ENCODE measurements at places on chromosomes 16 and 17.

DNA sequence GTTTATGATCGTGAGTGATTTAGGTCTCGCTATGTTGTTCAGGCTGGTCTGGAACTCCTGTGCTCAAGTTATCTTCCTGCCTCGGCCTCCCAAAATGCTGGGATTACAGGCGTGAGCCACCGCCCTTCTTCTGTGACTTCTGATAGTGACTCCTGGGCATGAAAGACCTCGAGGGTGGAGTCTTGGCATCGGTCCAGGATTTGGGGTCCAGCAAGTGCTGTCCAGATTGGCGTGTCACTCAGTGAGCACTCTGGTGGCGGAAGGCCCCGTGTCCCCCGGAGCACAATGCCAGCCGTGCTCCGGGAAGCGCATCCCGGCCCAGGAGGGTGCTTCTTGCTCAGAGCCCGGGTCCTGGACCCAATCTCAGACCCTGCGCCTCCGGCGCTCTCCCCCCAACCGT is 6.8 kb downstream of the OR1F1 start:
- peaks cover 17% of the 10 kb centered on the region for H3K4me1 ChIP-seq
- peaks cover 28% of the 10 kb centered on the region for H3K36me3 ChIP-seq
- H3K4me3 ChIP-seq: no peak overlapping the region
- no peak overlapping the region for H3K27ac ChIP-seq
- peaks cover 48% of the 10 kb centered on the region for H3K27me3 ChIP-seq

DNA sequence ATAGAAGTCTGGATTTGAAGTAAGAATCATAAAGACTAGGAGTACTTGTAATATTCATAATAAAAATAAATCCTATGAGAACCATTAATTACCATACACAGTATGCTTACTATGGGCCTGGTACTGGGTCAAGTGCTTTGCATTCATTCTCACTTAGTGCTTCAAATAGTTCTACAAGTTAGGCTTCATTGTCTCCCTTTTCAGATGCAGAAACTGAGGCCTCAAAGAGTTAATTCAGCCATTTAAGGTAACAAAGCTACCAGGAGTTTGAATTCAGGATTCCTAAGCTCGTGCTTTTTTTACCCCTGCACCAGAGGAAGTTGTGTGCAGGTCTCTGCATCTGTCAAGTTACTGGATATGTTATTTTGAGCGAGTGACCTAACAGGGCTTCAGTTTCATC is 1098.4 kb upstream of the EEF2KMT start:
- H3K27me3 ChIP-seq: no peaks in the 10 kb centered on the region
- H3K27ac ChIP-seq: no peak overlapping the region
- no peak overlapping the region for H3K4me3 ChIP-seq

DNA sequence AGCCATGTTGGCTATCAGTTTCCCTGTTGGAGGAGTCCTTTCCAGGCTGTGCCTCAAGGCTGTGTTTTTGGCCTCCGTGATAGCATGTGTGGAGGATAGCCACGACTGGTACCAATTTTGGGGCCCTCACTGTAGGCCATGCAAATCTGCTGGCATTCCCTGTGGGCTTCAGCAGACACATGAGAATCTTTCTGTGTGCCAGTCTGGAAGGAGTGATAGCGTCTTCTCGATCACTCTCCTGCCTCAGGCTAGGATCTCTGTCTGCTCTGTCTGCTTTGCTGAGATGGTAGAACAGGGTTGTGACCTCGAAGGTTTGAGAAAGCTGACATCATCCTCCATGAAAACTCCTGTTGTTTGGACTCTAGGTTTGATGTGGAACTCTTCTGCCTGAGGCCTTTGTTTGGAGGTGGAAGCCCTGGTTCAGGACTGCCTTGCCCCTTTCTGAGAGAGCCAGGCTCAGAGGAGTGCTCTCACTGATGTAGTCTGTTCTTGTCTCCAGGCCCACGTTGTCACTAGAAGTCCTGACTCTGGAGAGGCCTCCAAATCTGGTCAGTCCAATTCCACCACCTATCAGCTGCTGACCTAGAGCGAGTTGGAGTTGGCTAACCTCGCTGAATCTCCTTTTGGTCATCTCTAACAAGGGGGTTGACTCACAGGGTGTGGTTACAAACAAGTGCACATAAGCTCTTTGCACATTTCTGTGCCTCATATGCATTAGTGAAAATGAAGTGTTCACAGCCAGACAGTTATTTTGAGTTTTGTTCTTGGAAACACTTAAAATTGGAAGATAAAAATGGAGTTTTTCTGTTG is 12.1 kb upstream of the EDC4 start:
- no peak overlapping the region for H3K4me3 ChIP-seq
- peaks cover 30% of the 10 kb centered on the region for H3K4me1 ChIP-seq

DNA sequence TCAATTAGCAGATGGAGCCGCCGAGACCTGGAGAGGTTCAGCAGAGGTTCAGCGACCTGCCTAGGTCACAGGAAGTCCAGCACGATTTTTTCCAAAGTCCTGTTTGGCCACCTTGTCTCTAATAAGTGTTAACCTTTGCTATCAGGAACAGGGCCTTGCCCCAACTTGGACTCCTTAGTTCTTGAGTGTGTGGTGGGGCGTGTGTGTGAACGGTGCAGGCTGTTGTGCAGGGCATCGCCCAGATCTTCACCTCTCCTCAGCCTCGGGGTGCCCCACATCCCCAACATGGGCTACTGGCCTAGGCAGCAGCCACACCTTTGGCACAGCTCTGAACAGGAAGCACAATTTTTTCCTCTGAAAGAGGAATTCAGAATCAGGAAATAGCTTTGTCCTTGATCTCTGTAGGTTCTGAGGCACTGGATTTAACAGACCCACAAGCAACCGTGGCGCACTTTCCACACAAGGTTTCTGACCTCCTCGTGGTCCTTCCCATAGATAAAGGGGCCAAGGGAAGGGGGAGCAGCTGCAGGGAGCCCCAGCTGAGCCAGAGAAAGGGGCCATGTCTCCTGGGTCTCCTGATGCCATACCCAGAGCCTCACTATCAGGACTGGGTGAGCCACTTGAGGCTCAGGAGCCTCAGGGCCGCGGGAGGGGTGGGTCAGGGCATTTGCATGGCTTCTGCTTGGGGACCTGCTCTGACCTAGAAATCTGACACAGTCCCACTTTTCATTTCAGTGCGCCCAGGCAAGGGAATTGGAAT is 10.4 kb downstream of the MPRIP start:
- DNase-seq: no peak
- peaks cover 6% of the 10 kb centered on the region for H3K36me3 ChIP-seq
- no peaks in the 10 kb centered on the region for H3K27me3 ChIP-seq
- peak overlapping the region; percentile 23 for H3K4me3 ChIP-seq

DNA sequence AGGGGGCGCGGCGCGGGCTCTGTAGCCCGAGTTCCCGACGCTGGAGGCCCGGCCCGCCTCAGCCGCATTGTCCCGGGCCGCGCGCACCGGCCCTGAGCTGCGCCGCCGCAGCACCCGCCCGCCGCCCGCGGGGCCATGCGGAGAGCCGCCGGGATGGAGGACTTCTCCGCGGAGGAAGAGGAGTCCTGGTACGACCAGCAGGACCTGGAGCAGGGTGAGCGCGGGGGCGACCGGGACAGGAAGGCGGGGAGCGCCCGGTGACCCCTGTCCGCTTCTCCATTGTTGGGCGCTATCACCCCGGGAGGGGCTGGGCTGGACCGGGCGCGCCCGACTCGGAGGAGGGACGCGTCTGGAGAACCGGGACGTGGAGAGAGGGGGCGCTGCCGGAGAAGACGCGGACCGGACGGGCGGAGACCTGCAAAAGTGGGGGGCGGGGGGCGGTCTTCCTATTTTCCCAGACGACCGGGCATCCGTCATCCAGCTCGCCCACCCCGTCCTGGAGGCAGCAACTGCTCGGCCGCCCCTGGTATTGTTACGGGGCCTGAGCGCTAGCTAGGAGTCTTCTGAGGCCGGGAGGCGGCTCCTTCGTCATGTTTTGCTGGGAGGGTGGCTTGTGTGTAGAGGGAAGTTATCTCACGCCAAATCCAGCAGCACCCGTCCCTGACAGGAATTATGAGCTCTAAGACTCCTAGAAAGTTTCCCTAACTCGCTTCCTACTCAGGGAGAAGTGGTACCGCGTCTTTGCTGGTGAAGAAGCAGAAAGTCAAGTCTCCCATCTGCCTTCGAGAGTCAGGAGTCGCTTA is 678 bp downstream of the CDR2L start:
- DNase-seq: no peak
- H3K27me3 ChIP-seq: no peaks in the 10 kb centered on the region
- peak overlapping the region; percentile 67 for H3K4me3 ChIP-seq

DNA sequence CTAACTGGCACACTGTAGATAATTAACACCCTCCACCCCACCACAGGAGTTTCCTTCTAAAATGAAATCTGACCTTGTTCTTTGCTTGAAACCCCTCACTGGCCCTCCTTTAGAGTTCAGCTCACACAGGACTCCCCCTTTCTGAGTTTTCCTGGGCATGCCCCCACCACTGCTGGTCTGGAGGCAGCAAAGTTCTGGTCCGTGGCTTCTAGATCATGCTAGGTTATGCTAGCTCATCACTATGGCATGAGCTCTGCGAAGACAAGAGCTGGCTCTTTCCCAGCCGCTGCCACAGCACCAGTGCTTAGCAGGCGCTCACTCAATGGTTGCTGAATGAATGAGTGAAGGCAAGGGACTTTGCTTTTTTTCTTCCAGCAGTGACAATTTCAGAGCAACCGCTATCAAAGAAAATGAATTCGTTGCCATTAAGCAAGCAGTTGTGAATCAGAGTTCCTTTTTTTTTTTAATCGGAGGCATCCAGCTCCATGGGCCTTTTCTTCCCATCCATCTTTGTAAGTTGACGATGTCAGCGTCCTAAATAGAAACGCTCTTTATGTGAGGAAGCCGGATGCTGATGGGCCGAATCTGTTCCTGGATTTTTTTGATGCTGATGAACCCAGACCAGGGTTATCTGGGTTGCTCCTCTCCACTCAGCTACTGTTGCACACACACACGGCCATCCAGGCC is 80.8 kb upstream of the NOL11 start:
- H3K27ac ChIP-seq: no peak overlapping the region
- DNase-seq: no peak
- H3K4me1 ChIP-seq: peaks cover 19% of the 10 kb centered on the region

DNA sequence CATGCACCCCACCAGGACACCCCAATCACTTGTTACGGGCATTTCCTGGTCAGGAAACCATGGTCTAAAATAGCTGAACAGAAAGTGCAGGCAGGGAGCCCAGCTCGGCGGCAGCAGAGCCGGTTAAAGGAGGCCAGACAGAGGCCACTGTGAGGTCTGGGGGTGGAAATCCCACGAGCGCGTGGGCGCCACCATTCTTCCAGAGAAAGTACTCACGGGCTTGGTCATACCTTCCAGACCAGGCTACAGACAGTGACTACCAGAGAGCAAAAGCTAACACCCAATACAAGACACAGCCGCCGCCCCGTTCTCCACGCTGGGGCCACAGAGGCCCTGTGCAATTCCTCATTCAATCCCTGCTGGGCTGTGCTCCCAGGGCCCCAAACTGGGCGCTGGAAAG is 11.9 kb downstream of the CEP131 start:
- H3K4me1 ChIP-seq: no peaks in the 10 kb centered on the region
- no peaks in the 10 kb centered on the region for H3K27me3 ChIP-seq
- no peak overlapping the region for H3K4me3 ChIP-seq
- DNase-seq: no peak

GRCh38 chr17:17893801-17894644 is 57.2 kb upstream of the SREBF1 start:
- H3K4me3 ChIP-seq: no peak overlapping the region
- no peaks in the 10 kb centered on the region for H3K27me3 ChIP-seq
- no peak overlapping the region for H3K27ac ChIP-seq
- DNase-seq: no peak

- H3K27ac ChIP-seq: no peak overlapping the region
- H3K4me1 ChIP-seq: no peaks in the 10 kb centered on the region
- no peak for DNase-seq
- no peaks in the 10 kb centered on the region for H3K36me3 ChIP-seq
- H3K4me3 ChIP-seq: no peak overlapping the region
- H3K27me3 ChIP-seq: no peaks in the 10 kb centered on the region
Measured at GRCh38 chr16:9755081-9755480, 427.1 kb downstream of the GRIN2A start.

GRCh38 chr16:73323880-73324279 is 276.0 kb upstream of the ZFHX3 start:
- no peak for DNase-seq
- no peaks in the 10 kb centered on the region for H3K27me3 ChIP-seq
- no peaks in the 10 kb centered on the region for H3K4me1 ChIP-seq
- H3K27ac ChIP-seq: no peak overlapping the region
- H3K36me3 ChIP-seq: no peaks in the 10 kb centered on the region
- no peak overlapping the region for H3K4me3 ChIP-seq

DNA sequence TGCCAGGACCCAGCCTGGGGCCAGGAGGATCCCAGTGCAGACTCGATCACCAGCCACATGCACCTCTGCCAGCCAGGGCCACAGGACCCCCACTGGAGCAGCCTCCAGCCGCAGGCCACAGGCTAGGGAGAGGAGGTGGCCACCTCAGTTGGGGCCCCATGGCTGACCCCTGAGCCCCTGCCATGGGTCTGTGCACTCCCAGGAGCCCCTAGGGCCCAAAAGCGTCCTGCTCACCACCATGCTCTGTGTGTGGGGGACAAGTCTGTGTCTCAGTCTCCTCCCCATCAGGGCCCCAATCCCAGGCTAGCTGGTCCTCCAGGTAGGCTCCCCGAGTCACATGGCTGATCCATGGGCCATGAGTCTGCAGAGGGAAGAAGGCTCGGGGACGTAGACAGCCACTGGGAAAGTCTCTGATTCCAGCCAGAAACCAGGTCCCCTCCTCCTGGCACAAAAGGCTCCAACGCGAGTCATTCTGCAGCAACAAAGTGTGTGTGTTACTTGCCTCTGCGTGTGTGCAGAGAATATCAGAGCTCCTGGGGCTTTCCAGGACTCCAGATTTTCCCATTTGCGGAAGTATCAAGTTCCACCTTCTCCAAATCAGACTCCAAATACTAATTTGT is 6.1 kb upstream of the PRSS8 start:
- peak overlapping the region; percentile 74 for H3K4me3 ChIP-seq
- H3K27me3 ChIP-seq: no peaks in the 10 kb centered on the region
- peak overlapping the region; percentile 51 for H3K27ac ChIP-seq
- H3K36me3 ChIP-seq: peaks cover 6% of the 10 kb centered on the region
- peaks cover 4% of the 10 kb centered on the region for H3K4me1 ChIP-seq

DNA sequence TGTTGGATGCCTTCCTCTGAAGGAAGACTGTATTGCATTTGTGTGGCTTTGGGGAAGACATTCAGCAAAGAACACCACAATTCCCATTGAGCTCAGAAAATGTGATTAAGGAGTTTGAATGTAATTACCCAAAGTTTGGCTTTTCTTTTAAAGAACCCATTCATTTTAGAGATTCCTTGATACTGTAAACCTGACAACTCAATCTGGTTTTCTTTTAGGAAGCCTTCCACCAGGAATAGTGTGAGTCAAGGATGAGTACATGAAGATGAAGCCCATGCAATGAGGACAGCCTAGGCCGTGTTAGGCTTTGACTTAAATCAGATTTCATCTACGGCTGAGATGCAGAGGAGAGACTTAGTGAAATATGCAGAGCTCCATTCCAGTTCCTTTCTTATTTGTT is 271.7 kb upstream of the TBX2 start:
- H3K36me3 ChIP-seq: no peaks in the 10 kb centered on the region
- H3K27me3 ChIP-seq: no peaks in the 10 kb centered on the region
- H3K27ac ChIP-seq: no peak overlapping the region
- no peaks in the 10 kb centered on the region for H3K4me1 ChIP-seq

- no peaks in the 10 kb centered on the region for H3K4me1 ChIP-seq
- peak overlapping the region; percentile 28 for H3K27ac ChIP-seq
- H3K27me3 ChIP-seq: no peaks in the 10 kb centered on the region
Measured at GRCh38 chr17:21007646-21008045, 35.2 kb downstream of the USP22 start.

All from effector memory CD8-positive, alpha-beta T cell (primary cell).